Activated CD8-positive, alpha-beta memory T cell treated with anti-CD3 and anti-CD28 coated beads for 24 hours (primary cell): ENCODE measurements at places on chromosomes 1 and 21.

DNA sequence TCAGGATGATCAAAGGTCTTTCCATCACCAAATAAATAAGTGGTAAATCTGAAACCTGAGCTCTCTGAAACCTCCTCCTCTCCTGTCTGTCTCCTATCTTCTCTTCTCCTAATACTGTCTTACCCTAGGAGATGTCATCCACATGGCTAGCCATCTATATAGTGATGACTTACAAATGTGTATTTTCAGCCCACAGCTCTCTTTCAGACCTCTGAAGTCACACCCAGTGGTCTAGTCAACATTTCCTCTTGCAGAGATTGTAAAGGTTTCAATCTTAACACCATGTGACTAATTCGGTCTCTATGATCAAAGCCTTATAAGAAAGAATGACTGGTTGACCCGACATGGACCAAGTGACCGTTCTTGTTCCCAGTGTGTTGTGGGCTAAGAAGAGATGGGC lies 63.1 kb upstream of the DPT start:
- no peak for DNase-seq

- DNase-seq: peak; percentile 46
Measured at GRCh38 chr1:227546059-227546458, 17.3 kb upstream of the ZNF678 start.

DNA sequence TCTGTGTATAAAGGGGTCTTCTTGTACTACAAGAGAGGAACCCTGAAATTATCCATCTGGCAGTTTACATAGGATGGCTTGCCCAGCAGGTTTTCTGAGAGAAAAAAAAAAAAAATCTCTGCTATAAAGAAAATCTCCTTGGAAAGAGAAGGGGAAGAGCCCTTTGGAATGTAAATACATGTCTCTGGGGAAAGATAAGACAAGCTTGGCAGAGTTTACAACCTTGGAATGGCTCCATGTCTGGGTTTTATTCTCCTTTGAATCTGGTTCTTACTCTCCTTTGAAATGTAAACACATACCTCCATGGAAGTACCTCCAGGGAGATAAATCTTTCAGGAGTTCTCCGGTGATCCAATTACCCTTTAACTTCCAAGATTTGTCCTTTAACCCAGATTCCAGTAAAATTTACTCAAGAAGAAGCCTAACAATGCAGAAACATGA lies 45.1 kb upstream of the DNAH14 start:
- no peak for DNase-seq

DNA sequence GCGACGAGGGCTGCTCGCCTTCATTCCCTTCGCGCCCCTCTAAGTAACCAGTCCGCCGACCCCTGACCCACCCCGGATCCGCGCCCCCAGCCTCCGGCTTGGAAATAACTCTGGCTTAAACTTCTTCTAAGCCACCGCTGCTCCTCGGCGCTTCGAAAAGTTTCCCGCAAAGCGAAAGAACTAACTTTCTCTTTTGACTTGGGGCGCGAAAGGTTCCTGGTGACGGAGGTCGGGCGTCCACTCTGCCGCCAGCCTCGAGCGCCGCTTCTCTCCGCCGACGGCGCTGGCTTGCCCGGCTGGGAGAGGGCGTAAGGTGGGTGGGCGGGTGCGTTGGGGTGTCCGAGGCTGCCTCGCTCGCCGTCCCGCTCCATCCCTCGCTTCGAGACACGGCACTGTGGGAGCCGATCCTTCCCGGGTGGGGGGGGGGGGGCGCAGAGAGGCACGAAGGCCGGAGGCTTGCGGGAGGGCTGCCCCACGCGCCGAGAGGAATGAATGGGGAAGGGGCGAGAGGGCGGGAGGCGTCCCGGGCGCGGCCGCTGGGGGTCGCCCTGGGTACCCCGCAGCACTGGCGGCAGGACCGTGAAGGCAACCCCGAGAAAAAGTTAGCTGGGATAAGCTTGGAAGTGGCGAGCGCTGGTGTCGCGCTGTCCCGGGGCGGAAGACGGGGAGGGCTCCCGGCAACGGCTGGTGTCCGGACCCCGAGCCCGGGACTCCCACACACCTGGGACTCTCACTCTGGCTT lies 569 bp downstream of the ATF3 start:
- DNase-seq: peak; percentile 78

DNA sequence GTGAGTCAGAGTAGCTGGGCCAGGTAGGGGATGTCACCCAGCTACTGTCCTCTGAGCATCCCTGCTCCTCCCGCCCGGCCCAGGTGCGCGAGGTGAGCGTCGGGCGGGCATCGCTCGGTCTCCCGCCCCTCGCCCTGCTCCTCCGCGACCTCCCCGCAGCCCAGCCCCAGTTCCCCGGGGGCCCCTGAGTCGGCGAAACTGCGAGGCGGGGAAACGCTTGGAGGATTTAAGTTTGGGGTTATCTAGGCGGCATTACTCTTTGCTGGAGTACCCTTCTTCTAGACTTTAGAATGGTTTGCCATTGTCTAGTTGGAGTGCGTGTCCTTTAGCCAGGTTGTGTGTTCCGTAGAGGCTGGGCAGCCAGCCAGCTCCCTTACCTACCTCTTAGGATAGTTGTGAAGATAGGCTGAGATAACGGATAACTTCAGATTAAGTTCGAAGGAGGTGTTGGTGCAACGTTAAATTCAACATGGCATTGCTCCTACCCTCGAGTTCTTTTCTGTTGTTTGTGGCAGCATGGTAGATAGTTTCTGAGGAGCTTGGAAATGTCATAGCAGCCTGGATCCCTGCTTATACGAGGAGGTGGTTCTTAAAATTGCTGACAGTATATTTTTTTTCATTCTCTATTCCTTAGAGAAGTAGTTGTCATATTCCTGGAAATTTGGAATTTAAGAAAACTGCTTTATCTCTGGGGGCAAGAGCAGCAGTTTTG lies 697 bp downstream of the AGO3 start:
- DNase-seq: no peak

- no peak for DNase-seq
Measured at GRCh38 chr1:108100148-108100547, 100.0 kb downstream of the SLC25A24 start.

DNA sequence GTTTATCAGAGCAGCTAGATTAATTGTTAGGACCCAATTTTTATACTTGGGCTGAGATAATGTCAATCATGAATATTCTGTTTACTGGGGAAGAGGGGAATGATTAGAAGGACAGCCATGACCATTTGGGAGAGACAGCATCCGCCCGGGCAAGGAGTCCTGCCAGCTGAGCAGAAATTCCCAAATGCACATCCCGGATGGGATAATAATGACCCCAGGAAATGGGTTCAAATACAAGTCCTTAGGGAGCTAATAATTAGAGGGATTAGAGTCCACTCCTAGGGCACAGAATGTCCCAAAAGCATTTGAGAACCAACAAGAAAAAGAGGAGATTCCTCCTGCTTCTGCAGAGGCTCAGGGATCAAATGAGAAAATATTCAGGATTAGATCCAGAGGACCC lies 115.9 kb downstream of the LRRC53 start:
- DNase-seq: no peak

DNA sequence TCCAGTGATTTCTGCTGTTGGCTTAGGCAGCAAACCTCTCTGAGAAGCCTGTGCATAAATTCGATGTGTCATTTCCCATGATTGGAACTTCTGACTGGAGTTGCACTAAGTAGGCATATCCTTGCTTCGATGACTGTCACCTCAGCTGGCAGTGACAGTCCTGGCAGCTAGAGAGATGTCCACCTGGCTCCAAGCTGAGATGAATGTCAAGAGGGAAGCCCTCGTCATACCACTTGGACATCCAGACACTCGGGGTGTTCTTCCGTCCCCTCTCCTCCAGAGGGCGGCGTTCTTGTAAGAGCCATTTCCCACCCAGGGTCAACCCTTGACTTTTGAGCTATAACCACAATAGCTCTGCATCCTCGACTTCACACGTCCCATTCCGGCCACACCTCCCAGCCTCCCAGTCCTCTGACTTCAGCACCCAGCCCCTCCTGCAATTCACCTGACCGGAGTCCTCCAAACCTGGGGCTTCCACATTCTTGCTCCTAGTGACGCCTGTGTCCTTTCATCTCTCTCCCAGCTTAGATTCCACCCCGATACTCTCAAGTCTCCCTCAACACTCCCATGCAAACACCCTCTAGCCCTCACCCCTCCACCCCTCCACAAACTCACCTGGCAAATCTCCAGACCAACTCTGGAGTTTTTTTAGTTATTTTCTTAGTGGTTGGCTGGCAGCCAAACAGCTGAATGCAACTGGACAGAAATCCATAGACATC lies 17.3 kb downstream of the CA6 start:
- no peak for DNase-seq

- DNase-seq: no peak
Measured at GRCh38 chr1:182189535-182190066, 128.1 kb upstream of the ZNF648 start.
